Adrenal gland (tissue), 19 donors: ENCODE measurements at places on chromosomes 3 and 15.
A peak's percentile ranks its signal among the peaks of the same experiment; 100 is the strongest.

DNA sequence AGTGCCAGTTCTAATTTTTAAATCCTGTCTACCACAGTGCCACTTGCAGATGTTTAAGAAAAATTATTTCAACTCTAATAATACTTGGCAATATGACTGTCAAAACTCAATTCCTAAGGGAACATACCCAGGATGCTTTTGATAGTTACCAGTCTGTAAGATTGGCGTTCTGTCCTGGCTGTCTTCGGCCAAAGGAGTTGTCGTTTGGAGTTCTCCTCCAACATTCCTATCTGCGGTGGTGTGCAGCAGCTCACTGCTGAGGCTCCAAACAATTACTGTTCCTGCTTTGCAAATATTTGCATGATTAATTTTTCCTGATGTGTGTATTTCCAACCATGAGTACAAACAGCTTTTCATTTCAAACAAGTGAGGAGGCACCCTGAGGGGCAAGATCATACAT, 330.8 kb upstream of the DPH6 start:
- no peaks in the 10 kb centered on the region for H3K36me3 ChIP-seq
- no peak overlapping the region for H3K27ac ChIP-seq
- no peak overlapping the region for H3K4me3 ChIP-seq
- no peaks in the 10 kb centered on the region for H3K27me3 ChIP-seq

GRCh38 chr3:37598808-37599581, 262.7 kb upstream of the CTDSPL start:
- no peaks in the 10 kb centered on the region for H3K4me1 ChIP-seq
- H3K36me3 ChIP-seq = no peaks in the 10 kb centered on the region
- no peak overlapping the region for H3K27ac ChIP-seq
- no peak for DNase-seq

DNA sequence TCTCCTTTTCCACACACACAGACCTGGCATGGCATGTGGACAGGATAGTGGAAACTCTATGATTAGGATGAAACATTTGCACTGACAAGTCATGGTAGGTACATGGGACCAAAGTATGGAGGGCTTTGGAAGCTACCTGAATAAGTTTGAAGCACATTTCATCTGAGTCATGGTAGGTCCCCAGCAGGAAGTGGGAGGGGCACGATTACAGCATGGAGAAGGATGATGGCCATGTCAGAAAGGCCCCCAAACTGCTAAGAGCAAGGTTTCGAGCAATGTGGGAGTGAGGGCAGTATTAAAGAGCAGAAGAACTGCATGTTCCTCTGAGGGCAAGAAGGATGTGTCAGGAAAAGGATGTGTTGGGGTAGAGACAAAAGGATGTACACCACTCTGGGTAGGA, 51.5 kb upstream of the CSTA start:
- no peaks in the 10 kb centered on the region for H3K4me1 ChIP-seq
- H3K36me3 ChIP-seq = no peaks in the 10 kb centered on the region
- no peak for DNase-seq
- H3K27me3 ChIP-seq = no peaks in the 10 kb centered on the region

DNA sequence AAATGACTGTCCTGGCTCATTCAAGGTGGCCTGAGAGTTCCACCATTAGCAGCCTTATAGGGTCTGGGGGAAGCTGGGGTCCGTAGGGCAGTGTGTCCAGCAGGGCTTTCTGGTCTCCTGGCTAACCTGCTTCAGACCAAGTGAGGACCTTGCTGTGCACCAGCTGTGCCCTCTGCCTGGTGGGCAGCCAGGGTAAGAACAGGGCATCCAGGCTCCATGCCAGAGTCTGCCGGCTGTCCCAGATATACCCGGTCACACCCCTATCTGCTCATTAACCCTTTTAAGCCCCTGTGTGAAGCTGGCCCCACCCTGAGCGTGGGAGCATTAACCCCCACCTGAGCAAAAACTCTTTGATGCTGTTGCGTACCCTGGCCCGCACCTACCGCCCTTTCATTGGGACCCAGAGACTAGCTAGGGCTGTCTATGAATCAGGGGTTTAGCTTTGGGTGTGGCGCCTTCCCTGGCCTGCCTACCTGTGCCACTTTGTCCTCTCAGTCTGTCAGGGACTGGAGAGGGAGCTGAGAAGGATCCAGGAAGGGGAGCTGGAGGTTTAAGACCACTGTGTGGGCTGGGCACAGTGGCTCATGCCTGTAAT, 17.6 kb downstream of the SEMA3F start:
- H3K4me1 ChIP-seq = no peaks in the 10 kb centered on the region
- H3K36me3 ChIP-seq = no peaks in the 10 kb centered on the region
- DNase-seq = no peak
- H3K27me3 ChIP-seq = no peaks in the 10 kb centered on the region
- no peak overlapping the region for H3K4me3 ChIP-seq

GRCh38 chr3:179676081-179676480, 23.2 kb downstream of the USP13 start:
- no peak for DNase-seq
- no peak overlapping the region for H3K27ac ChIP-seq
- H3K36me3 ChIP-seq = no peaks in the 10 kb centered on the region
- peaks cover 17% of the 10 kb centered on the region for H3K4me1 ChIP-seq

- no peak for DNase-seq
- no peaks in the 10 kb centered on the region for H3K4me1 ChIP-seq
- H3K27ac ChIP-seq = no peak overlapping the region
These were observed 68.3 kb downstream of the SMAD3 start for GRCh38 chr15:67133738-67134066.

DNA sequence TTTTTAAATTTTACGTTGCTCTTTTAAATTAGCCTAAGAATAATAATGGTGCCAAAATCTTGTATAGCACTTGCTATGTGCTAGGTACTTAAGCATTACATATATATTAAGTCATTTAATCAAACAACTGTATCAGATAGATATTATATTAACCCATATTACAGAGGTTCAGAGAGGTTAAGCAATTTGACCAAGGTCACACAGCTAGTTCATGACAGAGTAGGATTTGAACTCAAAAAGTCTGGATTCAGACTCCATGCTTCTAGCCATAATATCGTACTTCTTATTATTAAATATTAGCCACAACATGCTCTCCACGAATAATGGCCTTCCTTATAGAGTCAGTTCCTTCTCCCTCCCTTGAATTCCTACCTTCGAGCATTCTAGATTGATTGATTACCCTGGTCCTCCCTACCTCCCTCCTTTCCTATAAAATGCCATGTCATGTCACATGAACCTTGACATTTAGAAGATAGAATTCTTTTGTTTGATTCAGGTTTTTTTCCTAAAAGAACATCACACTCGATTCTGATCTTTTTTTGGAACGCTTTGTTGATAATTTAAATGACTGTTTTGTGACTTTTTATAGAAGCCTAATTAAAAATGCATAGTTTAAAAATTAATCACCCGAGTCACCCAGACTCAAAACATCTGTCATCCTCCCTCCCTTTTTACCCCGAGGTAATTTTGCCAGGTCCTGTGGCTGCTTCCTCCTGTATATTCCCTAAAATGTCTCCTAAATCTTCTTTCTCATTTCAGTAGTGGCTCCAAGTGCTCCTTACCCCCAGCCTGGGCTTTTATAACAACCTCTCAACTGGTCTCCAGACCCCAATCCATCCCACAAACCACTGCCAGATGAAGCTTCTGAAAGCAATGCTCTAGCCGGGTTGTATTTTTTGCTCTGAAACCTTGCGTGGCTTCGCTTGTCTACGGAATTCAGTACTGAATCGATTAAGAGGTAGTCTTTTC, 8.5 kb upstream of the PSMD6 start:
- H3K27ac ChIP-seq = peak overlapping the region; percentile 32
- H3K4me1 ChIP-seq = no peaks in the 10 kb centered on the region
- peaks cover 4% of the 10 kb centered on the region for H3K27me3 ChIP-seq
- H3K4me3 ChIP-seq = no peak overlapping the region
- no peak for DNase-seq

- no peak for DNase-seq
- no peak overlapping the region for H3K27ac ChIP-seq
- no peaks in the 10 kb centered on the region for H3K36me3 ChIP-seq
- H3K4me3 ChIP-seq = no peak overlapping the region
- no peaks in the 10 kb centered on the region for H3K27me3 ChIP-seq
These were observed 384.8 kb upstream of the SEMA6D start for GRCh38 chr15:47332481-47332880.

- H3K36me3 ChIP-seq = no peaks in the 10 kb centered on the region
- DNase-seq = no peak
- no peaks in the 10 kb centered on the region for H3K4me1 ChIP-seq
- H3K4me3 ChIP-seq = no peak overlapping the region
These were observed 516.5 kb downstream of the NLGN1 start for GRCh38 chr3:173913974-173914421.

GRCh38 chr3:94909726-94910125, 846.9 kb downstream of the NSUN3 start:
- H3K4me1 ChIP-seq = no peaks in the 10 kb centered on the region
- no peaks in the 10 kb centered on the region for H3K27me3 ChIP-seq
- H3K36me3 ChIP-seq = no peaks in the 10 kb centered on the region
- DNase-seq = no peak
- no peak overlapping the region for H3K27ac ChIP-seq

DNA sequence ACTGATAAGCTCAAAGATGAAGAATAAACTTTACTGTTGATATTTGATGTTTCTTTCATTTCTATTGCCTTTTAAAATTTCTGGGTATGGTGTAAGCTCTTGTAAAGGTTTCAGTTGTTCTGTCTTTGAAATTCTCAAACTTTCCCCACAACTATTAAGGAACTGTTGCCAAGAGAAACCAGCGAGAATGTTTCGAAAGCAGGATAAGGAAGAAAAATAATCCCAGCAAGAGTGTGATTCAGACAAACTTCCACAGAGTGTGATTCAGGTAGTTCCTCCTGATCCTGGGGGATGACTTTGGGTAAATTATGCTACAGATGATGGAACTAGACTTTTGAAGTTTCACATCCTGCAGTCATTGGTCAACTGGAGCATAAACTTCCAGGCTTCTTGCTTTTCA, 632.0 kb downstream of the NSUN3 start:
- no peaks in the 10 kb centered on the region for H3K36me3 ChIP-seq
- no peak overlapping the region for H3K27ac ChIP-seq
- H3K4me1 ChIP-seq = no peaks in the 10 kb centered on the region
- no peak for DNase-seq
- no peaks in the 10 kb centered on the region for H3K27me3 ChIP-seq

GRCh38 chr3:106809623-106810299, 567.5 kb upstream of the CCDC54 start:
- no peaks in the 10 kb centered on the region for H3K36me3 ChIP-seq
- H3K4me3 ChIP-seq = no peak overlapping the region
- H3K27me3 ChIP-seq = no peaks in the 10 kb centered on the region
- no peak overlapping the region for H3K27ac ChIP-seq
- no peak for DNase-seq

DNA sequence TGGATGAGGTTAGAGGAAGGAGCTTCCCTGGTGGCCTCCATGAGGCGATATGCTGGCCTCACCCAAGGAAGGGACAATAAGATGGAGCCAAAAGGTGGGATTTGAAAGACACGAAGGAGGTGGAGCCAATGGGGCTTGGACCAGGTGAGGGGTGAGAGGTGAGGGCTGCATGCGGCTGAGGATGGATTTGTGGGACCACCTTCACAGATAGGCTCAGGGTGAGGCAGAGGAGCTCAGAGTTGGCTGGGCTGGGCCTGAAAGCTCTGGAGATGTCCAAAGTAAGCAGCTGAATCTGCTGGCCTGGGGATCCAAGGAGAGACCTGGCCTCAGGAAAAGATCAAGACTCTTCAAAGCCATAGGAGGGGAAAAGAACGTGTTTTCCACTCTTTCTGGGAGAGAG, 49.8 kb downstream of the EXOG start:
- H3K4me1 ChIP-seq = no peaks in the 10 kb centered on the region
- no peak overlapping the region for H3K27ac ChIP-seq
- H3K4me3 ChIP-seq = no peak overlapping the region
- H3K27me3 ChIP-seq = no peaks in the 10 kb centered on the region
- peak; percentile 38 for DNase-seq

GRCh38 chr15:58065445-58066041, at the start of gene ALDH1A2:
ALDH1A2 (minus strand) TSS chr15:58065711; CDS start chr15:58065650, 61 bp downstream.
- H3K36me3 ChIP-seq = no peaks in the 10 kb centered on the region
- H3K27me3 ChIP-seq = peaks cover 60% of the 10 kb centered on the region
- no peak for DNase-seq
- no peak within 1 kb of the TSS for H3K4me3 ChIP-seq

DNA sequence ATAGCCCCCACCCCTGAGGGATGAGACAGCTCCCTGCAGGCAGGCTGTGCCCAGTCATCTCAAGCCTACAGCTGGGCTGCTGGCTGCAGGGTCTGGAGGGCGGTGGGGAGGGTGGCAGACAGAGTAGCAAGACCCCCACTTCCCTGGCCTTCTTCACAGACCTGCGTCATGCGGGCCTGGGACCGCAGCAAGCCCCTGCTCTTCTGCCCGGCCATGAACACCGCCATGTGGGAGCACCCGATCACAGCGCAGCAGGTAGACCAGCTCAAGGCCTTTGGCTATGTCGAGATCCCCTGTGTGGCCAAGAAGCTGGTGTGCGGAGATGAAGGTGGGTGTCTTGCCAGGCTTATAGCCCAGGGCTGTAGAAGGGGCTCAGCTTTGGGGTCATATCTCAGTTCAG, 25.0 kb downstream of the PPCDC start:
- H3K4me3 ChIP-seq = no peak overlapping the region
- DNase-seq = no peak
- H3K27ac ChIP-seq = no peak overlapping the region
- peaks cover 49% of the 10 kb centered on the region for H3K4me1 ChIP-seq
- no peaks in the 10 kb centered on the region for H3K36me3 ChIP-seq
- no peaks in the 10 kb centered on the region for H3K27me3 ChIP-seq

- H3K4me1 ChIP-seq = no peaks in the 10 kb centered on the region
- H3K27ac ChIP-seq = no peak overlapping the region
- DNase-seq = no peak
- H3K36me3 ChIP-seq = no peaks in the 10 kb centered on the region
These were observed 80.6 kb downstream of the MYLK start for GRCh38 chr3:123803521-123803920.

GRCh38 chr3:196222876-196223595, 6.7 kb downstream of the SLC51A start:
- H3K27me3 ChIP-seq = no peaks in the 10 kb centered on the region
- no peak overlapping the region for H3K27ac ChIP-seq
- DNase-seq = no peak
- H3K36me3 ChIP-seq = no peaks in the 10 kb centered on the region

DNA sequence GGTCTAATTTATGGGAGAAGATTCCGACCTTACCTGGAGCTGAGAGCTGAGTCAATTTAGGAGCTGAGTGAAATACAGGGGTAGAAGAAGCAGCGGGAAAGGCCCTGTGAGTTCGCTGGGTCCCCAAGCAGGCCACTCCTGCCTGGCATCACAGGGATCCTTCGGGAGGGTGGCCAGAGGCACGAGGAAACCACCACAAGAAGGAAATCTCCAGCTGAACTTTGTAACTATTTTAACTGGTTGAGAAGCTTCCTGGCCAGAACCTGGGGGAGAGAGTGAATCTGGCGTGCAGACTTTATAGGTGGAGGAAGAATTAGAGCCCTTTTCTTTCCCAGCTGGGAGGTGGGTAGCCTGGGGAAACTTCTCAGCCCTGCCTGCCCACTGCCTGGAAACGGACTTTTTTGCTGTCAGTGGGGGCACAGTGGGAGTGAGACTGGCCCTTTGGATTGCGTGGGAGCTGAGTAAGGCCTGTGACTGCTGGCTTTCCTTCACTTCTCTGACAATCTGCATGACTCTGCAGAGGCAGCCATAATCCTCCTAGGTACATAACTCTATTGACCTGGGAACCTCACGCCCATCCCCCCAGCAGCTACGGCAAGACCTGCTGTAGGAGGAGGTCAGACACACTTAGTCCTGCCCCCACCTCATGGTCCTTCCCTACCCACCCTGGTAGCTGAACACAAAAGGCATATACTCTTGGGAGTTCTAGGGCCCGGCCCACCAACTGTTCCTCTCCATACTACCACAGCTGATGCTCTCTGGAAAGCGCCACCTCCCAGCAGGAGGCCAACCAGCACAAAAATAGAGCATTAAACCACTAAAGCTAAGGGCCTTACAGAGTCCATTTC, 340.7 kb downstream of the CNTN3 start:
- H3K4me1 ChIP-seq = no peaks in the 10 kb centered on the region
- no peaks in the 10 kb centered on the region for H3K27me3 ChIP-seq
- no peak overlapping the region for H3K4me3 ChIP-seq
- DNase-seq = no peak
- H3K36me3 ChIP-seq = no peaks in the 10 kb centered on the region
